ENCODE measurements at places on chromosomes 3 and 15. TPM values are rescaled to one million over a fixed set of nuclear protein-coding genes. Genes with fewer than 3 reads are reported as not detected.

The TTBK2 gene
- 28.9 TPM for total RNA-seq

The CFAP161 gene
- total RNA-seq, result not detected

- H3K27me3 ChIP-seq, result peaks cover 16% of the 10 kb centered on the region
- H3K4me3 ChIP-seq, result no peak overlapping the region
- no peak overlapping the region for H3K27ac ChIP-seq
- no peak for DNase-seq
- H3K4me1 ChIP-seq, result no peaks in the 10 kb centered on the region
Observed at GRCh38 chr3:170707899-170708298, 122.0 kb upstream of the SLC7A14 start.

GRCh38 chr3:123013876-123014275 is 13.7 kb downstream of the SEMA5B start:
- no peaks in the 10 kb centered on the region for H3K4me1 ChIP-seq
- H3K27ac ChIP-seq, result no peak overlapping the region

All from naive thymus-derived CD8-positive, alpha-beta T cell (primary cell).